ENCODE measurements at places on chromosomes 4 and X. TPM values are rescaled to one million over a fixed set of nuclear protein-coding genes. Genes with fewer than 3 reads are reported as not detected.

PPEF2 gene
- total RNA-seq = 0.10 TPM

ARHGAP10 gene
- 48.0 TPM for total RNA-seq

SPP1 gene
- total RNA-seq = 253 TPM

NIPAL1 gene
- 9.5 TPM for total RNA-seq

SUPT20HL1 gene
- total RNA-seq = not detected

ERAS gene
- total RNA-seq = not detected

XIAP gene
- total RNA-seq = 34.6 TPM

DUSP9 gene
- total RNA-seq = 0.10 TPM

KIAA1210 gene
- 0.10 TPM for total RNA-seq

ADH7 gene
- total RNA-seq = 1.3 TPM

MAML3 gene
- total RNA-seq = 6.7 TPM

SLC6A14 gene
- 11.2 TPM for total RNA-seq

ATP8A1 gene
- 13.2 TPM for total RNA-seq

HDAC8 gene
- 33.9 TPM for total RNA-seq

PLAC1 gene
- 0.39 TPM for total RNA-seq

MED28 gene
- 19.9 TPM for total RNA-seq

SSX3 gene
- total RNA-seq = not detected

LANCL3 gene
- total RNA-seq = 0.39 TPM

PCDH7 gene
- 42.6 TPM for total RNA-seq

DGKK gene
- not detected for total RNA-seq

NPNT gene
- 30.7 TPM for total RNA-seq

TCEAL1 gene
- 21.2 TPM for total RNA-seq

DGAT2L6 gene
- total RNA-seq = 12.4 TPM

RTL9 gene
- 0.39 TPM for total RNA-seq

VEGFC gene
- 5.9 TPM for total RNA-seq

BEND2 gene
- not detected for total RNA-seq

DRP2 gene
- total RNA-seq = 0.69 TPM

EIF1AX gene
- 44.1 TPM for total RNA-seq

TEC gene
- total RNA-seq = 5.5 TPM

TMEM150C gene
- 11.6 TPM for total RNA-seq

CPZ gene
- 14.1 TPM for total RNA-seq

AMOT gene
- 18.7 TPM for total RNA-seq

ATP11C gene
- total RNA-seq = 27.9 TPM

CYBB gene
- 38.0 TPM for total RNA-seq

MSX1 gene
- total RNA-seq = 6.1 TPM

FAM184B gene
- 0.69 TPM for total RNA-seq

BOD1L1 gene
- 42.9 TPM for total RNA-seq

DCAF12L1 gene
- 0.89 TPM for total RNA-seq

RAB40AL gene
- 0.59 TPM for total RNA-seq
